ENCODE measurements at places on chromosomes 6 and 20. TPM values are rescaled to one million over a fixed set of nuclear protein-coding genes. Genes with fewer than 3 reads are reported as not detected.

MARCKS gene
- total RNA-seq, result 27.1 TPM

MTFR2 gene
- total RNA-seq, result 0.30 TPM

IER3 gene
- 25.8 TPM for total RNA-seq

TMEM244 gene
- not detected for total RNA-seq

SMAP1 gene
- total RNA-seq, result 36.3 TPM

CCN5 gene
- total RNA-seq, result 13.3 TPM

ZNF831 gene
- 0.11 TPM for total RNA-seq

SDC4 gene
- total RNA-seq, result 66.9 TPM

KCNQ2 gene
- total RNA-seq, result not detected

Data from heart right ventricle (tissue), 16 donors.